Upper lobe of left lung (tissue), 6 donors: ENCODE measurements at places on chromosomes 7 and 10. TPM values are rescaled to one million over a fixed set of nuclear protein-coding genes. Genes with fewer than 3 reads are reported as not detected.

DNA sequence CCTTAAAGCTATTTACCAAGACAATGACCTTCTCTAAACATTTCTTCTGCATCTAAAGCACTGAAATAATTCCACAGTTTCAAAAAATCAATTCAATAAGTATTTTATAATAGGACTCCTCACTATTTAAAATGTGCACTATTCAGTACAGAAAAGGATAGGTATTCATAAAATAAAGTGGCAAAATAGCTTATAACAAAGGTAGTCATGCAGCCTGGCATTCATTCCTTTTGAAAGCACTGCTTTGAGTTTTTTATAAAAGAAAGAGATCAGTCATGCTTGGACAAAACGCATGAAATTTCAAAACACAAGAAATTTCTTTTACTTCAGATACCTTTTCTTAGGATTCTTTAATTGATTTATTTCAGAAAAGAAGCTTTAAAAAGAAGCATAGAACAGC, 689.7 kb upstream of the PHF14 start:
- no peak for DNase-seq

- no peak for DNase-seq
Measured at GRCh38 chr10:44980309-44981171, 1.9 kb upstream of the DEPP1 start.

STRIP2 gene
- total RNA-seq = 5.2 TPM

DNA sequence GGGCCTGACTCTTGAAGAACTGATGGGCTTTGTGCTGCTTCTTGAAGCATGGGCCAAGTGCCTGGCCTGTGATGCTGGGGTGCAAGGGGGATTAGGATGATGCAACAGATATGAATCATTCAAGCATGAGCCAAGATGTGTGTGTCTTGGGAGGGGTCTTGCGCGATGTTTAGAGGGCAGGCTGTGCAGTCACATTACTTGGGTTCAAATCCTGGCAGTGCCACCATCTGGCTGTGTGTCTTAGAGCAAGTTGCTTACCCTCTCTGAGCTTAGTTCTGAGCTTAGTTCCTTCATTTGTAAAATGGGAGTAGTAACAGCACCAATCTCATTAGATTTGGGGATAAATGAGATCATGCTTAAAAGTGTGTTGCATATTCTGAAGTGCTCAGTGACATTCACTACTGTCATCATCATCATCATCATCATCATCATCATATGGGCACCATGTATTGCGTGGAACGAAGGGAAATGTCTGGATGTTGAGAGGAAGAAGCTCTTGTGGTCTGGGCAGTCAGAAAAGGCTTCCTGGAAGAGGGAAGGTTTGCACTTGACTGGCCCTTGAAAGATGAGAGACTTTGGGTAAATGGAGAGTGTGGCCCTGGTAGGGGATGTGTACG, 9.3 kb downstream of the UNC5B start:
- no peak for DNase-seq

CRPPA gene
- total RNA-seq = 2.4 TPM

GRCh38 chr10:11672836-11673235, 61.4 kb upstream of the USP6NL start:
- no peak for DNase-seq

MEOX2 gene
- total RNA-seq = 6.9 TPM

SEMA3C gene
- total RNA-seq = 46.7 TPM

- no peak for DNase-seq
Measured at GRCh38 chr7:118352867-118353453, 128.5 kb downstream of the ANKRD7 start.

- no peak for DNase-seq
Measured at GRCh38 chr10:75034714-75035258, 76.7 kb upstream of the SAMD8 start.

OPN1SW gene
- total RNA-seq = not detected

TRIM8 gene
- total RNA-seq = 162 TPM

GRCh38 chr10:49571388-49571787, 32.5 kb upstream of the ERCC6 start:
- DNase-seq = no peak

GRCh38 chr10:46560952-46561351, 4.5 kb upstream of the GPRIN2 start:
- DNase-seq = peak; percentile 18

DNA sequence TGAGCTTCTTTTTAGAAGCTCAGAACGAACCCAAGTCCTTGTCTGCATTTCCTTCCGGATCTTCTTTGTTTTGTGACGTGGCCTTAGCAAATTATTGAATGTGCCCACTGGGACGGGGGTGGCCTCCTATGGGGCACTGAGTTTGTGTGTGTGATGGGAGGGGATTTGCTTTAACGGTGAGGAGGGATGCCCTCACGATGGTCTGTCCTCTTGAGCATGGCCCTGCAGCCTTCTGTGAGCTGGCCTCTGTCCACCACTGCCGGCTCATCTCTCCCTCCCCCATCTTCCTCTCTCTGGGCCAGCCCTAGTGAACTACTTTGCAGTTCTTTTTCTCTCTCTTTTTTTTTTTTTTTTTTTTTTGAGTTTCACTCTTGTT, 62.9 kb upstream of the MKRN1 start:
- DNase-seq = no peak

- DNase-seq = no peak
Measured at GRCh38 chr10:16944402-16944801, 127.2 kb upstream of the RSU1 start.

DNA sequence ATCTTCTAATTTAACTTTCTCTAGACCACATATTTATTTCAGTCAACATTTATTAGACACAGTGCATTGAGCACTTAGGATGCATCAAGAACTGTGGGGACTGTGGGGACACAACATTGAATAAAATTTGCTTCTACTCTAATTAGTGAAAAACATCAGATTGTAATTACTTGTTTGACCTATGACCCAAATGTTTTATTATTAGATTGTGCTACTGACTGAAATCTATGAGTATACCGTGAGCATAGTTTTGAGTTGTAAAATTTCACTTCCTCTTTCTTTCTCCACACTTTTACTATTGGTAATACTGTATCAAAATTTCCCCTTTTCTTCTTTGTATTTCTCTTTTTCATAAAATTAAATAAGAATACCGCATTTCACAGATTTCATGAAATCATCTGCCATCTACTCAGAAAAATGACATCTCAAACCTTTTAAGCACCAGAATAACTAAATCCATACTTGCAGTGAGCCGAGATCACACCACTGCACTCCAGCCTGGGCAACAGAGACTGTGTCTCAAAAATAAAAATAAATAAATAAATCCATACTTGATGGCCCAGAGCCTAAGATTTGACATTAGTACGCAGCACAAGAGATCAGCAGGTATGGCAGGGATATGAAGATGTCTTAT, 25.4 kb upstream of the INPP5F start:
- DNase-seq = no peak

ITGB1 gene
- 365 TPM for total RNA-seq

DNA sequence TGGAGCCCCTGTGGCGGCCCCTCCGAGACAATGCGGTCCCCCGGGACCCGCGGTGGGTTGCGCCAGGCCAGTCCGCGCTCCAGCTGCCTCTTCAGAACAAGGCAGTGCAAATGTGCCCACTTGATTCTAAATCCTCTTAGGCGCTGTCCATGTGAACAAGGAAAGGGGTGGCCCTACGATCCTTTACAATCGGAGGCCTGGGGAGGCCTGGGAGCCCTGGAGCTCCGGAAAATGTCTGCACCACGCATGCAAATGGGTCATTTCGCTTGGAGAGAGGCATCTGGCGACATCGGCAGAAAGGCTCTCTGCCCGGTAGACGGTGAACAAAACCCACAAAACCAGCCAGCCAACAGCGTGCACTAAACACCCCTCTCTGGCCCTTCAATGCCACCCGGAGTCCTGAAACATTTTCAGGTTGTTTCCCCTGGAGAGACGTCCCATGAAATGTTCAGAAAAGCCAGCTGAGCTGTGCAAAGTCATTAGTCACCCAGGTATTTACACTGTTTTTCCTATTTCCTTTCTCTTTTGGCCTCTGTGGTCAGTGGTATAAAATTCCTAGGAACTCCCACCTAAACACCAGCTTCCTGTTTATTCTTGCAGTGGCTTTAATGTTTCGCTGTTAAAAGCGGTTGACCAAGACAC, 102.8 kb upstream of the ZNF438 start:
- peak; percentile 43 for DNase-seq

DNA sequence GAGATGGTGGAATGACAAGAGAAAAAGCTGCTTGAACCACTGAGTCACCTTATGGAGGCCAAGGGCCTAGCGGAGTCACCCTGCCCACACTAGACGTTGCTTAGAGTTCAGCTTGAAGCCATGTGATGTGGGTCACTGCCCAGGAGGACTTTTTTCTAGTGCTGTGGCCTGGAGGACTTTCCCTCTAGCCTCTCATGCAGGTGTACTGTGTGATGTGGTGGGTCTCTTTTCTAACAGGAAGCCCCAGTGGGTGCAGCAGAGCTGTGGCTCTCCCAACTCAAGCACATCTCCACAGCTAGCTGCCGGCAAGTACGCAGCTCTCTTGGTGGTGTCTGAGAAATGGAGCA, 13.6 kb downstream of the POR start:
- no peak for DNase-seq

- DNase-seq = no peak
Measured at GRCh38 chr10:110845756-110846620, 25.7 kb upstream of the PDCD4 start.

GRCh38 chr7:130476297-130477150, 15.4 kb upstream of the MEST start:
- no peak for DNase-seq

- DNase-seq = no peak
Measured at GRCh38 chr7:96173781-96174180, 148.1 kb downstream of the SLC25A13 start.

RNF32 gene
- total RNA-seq = 3.0 TPM

DNA sequence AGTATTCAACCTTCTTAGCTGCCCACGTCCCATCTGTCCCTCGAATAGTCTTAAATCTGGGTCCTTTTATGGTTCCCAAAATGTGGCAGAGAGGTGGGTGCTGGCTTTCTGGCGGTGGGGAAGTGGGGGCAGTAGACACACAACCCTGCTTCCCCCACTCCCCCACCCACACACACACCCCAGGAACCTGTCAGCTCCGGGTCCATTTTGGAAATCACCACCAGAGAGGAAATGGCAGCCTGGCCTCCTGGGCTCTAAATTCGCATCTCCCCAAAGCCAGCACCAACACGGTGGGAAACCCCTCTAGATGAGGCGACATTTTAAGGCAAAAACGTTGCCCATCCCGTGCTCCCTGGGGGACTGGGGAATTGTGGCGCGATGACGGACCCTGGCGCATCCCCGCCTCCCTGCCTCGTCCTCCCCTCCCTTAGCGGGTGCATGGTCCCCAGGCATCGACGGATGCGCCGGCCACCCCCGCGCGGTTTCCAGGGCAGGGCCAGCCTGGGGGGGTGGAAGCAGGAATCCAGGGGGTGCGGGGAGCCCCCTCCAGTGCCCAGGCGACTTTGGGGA, 702 bp downstream of the TMEM130 start:
- DNase-seq = no peak

AKR1C8 gene
- 9.4 TPM for total RNA-seq

GRCh38 chr10:15482156-15482555, 111.1 kb upstream of the FAM171A1 start:
- no peak for DNase-seq

- DNase-seq = no peak
Measured at GRCh38 chr7:157495177-157495553, 158.4 kb downstream of the DNAJB6 start.

DNA sequence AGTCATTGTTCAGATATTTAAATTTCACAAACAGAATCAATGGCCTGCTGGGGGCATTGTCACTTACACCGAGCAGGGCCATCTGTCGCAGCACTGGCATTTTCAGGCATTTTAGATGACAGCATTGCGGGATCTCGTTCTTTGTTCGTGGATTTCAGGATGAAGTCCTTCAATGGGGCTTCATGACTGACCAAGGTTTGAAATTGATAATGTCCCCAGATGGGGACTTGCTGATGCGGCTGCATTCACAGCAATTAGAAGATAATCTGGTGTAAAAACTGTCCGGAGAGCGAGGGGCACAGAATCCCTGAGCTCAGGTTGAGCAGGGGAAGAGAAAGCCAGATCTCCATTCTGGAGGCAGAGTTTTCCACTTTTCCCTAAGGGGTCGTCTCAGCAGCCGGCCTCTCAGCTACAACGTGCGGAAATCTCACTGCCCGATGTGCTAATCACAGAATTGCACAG, 1.9 kb upstream of the C7orf33 start:
- no peak for DNase-seq

CCDC172 gene
- not detected for total RNA-seq

DNA sequence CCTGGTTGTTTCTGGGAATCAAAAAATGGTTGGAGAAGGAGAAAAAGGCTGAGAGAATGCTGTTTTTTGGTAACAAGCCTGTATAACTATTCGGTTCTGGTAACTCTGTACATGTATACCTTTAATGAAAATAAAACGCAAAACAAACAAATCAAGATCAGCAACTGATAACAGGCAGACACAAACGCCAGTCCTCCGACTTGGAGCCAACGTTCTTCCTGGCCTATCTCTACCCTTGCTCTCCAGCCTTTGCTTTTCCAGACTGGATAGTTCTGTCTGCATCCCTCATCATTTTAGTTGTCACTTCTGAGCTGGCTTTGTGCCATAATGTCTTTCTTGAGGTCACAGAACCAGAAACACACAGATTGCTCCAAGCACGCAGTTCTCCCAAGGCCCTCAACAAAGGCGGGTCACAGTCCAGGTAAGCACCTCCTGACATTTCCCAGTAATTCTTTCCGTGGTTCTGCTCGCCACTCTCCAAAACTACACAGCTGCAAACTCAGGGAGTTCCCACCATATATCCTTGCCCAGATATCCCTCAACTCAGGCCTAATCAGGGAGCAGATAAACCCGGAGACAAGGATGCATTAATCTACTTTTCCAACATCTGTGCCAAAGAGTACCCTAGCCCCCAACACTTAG, 20.2 kb downstream of the HIP1 start:
- no peak for DNase-seq
